ENCODE measurements at places on chromosomes 12 and 14.

DNA sequence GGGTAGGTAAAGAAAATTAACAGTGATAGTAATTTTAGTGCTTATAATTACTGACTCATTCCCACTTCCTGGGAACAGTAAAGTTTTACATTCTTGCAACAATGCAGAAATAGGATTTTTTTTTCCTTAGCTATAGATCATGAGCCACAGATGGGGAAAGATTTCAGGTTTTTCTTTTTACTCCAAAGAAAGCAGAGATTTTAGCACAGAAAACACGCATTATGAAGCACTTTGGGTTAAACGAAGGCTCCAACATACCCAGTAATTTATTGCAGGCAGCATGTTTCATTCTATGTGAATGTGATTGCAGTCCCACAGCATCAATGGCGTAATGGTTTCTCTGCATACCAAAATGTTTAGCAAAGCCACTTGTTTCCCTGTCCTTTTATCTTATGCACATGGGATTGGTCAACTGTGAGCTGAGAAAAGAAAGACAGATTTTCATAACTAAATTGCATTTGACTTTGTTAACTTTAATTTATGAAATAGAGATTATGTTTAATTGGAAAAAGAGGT is 124.6 kb upstream of the E2F7 start:
- DNase-seq, result no peak

DNA sequence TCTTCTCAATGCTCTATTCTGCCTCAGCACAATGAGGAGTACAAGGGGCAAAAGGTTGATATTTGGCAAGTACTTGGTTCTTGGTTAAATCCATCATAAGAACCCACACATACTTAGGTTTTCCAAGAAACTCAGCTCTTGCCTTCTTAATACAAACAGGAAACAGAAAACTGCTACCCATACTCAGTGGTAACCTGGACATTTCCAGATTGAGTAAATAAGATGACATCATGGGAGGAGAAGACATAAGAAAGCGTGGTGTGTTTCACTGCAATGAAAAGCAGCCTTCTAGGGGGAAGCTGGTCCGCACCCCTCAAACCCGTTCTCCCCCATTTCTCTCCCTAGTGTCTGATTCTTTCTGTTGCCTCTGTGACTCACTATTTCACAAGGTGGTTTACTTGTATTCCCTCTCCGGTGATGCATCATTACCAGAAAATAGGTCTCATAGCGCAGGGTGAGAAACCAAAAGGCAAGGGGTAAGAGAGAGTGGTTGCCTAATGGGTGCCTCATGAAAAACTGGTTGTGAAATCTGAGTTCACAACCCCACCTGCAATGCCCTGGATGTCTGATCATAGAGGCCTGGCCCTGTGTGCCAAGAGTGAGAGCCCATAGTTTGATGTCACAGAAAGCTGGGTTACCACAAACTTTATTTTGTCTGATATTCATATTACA is 326.5 kb upstream of the TBX3 start:
- no peak for DNase-seq

- no peak for DNase-seq
Measured at GRCh38 chr12:103924761-103925641, 5.2 kb upstream of the HSP90B1 start.

DNA sequence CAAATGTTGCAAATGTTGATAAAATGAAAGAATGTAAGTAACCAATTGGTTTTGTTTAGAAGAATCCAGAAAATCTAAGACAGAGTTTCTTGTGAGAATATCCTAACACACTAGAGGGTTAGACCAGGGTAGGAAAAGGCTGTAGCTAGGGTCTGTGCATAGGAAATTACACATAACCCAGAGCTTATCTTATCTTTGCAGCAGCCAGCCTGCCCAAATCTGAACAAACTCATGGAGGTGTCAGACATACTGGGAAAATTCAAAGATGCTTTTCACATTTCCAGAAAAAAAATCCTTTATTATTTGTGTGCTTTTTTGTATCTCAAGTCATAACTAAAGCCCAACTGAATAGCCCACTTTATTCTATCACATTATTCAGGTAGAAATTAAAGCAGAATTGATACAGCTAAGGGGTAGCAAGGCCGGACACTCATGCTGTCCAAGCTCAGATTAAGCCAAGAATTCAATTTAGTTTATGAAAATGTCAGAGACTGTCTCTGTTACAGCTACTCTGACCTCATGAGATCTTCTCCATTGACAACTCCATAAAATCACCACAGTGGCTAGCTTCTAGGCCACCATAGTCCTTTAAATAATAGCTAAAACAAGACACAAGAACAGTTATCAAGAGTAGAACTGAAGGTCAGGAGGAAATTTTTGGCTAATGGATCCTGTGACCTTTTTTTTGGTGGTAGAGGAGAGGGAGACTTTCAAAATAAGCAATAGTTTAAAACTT is 169.6 kb upstream of the RASSF8 start:
- DNase-seq, result no peak

DNA sequence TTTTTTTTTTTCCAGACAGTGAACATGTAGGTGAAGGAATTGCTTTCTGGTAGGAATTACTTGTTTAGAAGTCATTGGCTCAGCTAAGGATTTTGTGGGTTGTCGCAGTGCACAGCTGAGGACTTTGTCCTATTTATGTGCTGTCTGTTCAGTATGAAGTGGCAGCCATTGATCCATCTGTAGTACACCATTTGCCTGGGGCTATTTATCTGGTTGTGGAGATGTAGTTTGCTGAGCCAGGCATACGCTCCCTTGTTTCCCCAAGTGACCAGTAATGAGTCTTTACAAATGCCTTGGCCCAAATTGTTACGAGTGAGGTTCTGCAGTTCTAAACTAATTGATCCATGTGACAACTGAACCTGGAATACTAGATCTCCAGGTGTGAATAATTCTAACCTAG is 140.1 kb downstream of the NRXN3 start:
- no peak for DNase-seq

DNA sequence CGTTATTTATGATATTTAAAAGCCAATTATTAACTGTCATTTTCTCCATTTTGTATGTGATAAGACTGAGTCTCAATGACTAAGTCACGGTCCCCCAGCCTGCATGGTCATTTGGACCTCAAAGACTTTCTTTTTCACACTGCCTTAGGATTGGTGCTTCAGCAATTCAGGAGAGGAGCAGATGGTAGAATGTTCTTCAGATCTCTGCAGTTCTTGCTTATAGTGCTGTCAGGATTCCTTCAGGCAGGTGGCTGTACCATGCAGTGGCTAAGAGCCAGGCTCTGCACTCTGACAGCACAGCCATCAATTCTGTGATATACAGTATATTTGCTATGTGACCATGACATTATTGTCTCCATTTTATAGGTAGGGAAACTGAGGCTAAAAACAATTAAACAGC is 18.7 kb downstream of the SSPN start:
- no peak for DNase-seq

GRCh38 chr14:34078117-34078743 is 127.4 kb upstream of the EGLN3 start:
- peak; percentile 78 for DNase-seq

DNA sequence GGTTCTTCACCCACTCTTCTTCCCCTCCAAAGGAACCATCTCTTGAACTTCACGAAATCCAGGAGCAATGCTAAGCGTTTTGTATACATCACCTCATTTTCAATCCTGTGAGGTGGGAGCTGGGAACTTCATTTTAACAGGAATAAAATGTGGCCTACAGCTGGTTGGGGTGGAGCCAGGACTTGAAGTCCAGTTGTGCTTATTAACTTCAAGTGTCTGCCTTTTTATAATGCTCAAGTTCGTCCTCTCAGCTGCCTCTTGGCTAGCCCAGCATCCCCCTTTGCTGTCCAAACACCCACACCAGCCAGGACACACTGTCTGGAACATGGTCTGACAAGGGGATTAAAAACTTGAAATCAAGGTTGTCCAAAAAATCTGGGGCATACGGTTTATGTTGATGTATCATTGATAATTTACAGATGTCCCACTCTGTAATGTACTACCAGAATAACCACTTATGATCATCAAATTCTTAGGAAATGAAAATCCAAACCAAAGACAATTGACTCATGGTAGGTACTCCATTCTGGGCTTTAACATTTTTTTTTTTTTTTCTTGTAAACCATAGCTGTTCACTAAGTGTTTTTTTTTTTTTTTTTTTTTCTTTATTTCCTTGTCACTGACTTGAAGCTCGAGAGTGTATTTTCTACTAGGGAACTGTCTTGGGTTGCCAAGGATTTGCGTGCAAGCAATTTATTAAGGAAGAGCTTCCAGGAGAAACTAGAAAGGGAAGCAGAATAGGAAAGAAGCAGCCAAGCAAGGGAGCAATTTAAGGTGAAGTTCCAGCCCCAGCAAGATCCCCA is 252.3 kb downstream of the EFCAB11 start:
- no peak for DNase-seq

- DNase-seq, result no peak
Measured at GRCh38 chr14:52279408-52279807, 11.9 kb downstream of the PTGDR start.

Measured in suppressor macrophage treated with lipopolysaccharide for 4 hours (primary cell).